ENCODE measurements at places on chromosomes 13 and 19.

DNA sequence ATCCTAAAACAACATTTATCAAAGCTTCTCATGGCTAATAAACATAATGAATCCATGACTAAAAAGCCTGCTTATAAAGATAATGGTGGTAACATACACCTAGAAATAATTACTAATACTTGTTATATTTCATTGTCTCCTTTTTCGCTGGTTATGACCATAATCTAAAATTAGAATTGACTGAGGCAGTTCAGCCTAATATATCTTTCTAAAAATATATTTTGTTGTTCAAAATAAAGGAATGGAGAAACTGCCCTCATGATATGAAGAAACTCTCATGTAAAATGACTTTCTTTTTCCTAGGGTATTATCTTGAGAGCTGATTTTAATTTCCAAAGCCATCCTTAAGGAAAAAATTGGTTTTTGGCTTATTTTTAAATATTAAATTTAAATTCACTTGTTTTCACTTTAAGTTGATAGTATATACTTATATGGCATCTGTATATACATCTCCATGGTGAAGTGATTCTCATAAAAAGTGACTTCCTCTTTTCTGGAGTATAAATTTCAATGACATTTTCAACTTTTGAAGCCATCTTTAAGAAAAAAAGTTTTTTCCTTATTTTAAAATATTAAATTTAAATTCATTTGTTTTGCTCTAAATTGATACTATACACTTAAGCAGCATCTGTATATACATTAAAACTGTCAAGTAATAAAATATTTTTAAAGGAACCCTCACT lies 204.6 kb downstream of the VWA8 start:
- DNase-seq, result no peak

- DNase-seq, result no peak
Observed at GRCh38 chr13:110137680-110138009, 169.3 kb downstream of the COL4A1 start.

GRCh38 chr19:4556597-4557127 lies 2.8 kb downstream of the SEMA6B start:
- DNase-seq, result no peak

DNA sequence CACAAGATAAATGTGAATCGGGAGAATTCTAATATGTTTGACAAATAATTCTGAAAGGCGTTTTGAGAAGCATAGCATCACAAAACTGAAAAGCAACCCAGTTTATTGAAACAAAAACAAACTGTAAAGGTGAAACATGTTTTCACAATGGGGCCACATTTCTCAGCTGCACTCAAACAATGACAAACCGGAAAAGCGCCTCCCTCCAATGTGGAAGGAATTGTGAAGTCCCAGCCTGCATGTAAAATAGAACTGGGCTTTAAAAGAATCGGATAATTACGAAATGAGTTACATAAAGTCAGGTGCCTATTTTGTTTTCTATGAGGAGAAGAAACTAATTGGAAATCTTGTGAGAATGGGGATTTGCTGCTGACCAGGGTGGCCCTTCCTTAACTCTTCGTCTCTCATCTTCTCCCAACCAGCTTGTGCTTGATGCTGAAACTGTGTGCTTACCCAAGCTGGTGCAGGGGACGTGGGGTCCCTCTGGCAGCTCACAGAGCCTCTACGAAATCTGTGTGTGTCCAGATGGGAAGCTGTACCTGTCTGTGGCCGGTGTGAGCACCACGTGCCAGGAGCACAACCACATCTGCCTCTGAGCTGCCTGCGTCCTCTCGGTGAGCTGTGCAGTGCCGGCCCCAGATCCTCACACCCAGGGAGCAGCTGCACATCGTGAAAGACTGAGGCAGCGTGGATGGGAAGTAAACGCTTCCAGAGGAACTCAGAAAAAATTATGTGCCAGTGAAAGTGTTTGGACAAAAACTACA lies 109.4 kb downstream of the SACS start:
- DNase-seq, result no peak

DNA sequence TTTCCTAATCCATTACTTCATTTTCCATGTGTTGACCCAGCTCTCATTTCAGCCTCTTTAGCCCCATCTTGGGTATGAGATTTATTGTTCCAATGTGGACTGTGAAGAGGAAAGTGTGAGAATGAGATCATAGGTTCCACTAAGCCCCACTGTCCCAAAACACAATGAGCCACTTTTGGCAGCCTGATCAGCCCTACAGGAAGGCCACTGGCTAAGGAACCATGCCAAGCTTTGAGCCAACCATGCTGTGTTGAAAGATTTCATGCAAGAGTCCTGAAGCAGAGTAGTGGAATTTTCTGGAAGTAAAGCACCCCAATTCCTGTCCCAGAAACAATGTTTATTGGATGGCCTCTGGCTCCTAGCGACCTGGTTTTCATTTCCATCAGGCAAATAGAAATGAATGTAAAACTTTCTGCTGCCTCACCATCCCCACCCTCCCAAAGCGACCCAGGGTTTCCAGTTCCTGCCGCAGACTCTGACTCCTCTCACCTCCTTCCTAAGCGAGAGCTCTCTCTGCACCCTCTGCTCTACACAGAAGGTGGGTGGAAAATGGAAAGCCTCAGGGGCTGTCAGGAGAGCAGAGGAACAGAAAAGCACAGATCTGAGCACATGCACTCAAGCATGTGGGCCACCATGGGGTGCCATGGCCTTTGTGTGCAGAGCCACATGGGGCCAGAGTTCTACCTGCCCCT lies 73.1 kb downstream of the KCTD12 start:
- DNase-seq, result peak; percentile 72

DNA sequence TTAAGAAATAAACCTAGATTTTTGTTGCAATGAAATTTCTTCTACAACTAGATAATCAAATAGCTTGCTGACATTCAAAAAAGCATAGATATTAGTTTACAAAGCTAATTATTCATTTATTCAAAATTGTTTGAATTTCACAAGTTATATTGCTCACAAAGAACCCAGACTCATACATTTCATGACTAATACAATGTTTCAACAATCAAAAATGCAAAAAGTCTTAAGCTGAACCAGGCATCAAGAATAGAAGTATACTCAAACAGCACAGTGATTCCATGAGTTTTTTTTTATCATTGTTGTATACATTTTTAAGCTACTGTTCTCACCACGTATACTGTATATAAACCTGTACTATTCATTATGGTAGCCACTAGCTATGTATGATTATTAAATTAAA lies 51.0 kb downstream of the DIAPH3 start:
- no peak for DNase-seq

DNA sequence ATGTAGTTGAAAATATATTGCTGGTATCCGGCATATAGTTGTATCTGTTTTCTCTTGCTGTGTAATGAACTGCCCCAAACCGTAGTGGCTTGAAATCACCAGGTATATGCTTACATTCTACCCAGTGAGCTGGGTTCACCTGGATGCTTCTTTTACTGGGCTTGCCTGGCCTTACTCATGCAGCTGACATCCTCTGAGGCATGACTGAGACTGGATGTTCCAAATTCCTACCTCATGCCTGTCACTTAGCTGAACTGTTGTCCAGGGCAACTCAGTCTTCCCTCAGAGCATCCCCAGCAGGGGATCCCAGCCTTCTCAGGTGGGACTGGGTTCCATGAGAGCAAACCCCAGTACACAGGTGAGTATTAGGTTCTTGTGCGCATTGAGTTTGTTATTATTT lies 66.8 kb downstream of the IFT88 start:
- DNase-seq, result no peak

GRCh38 chr13:66208589-66208988 lies 1021.5 kb downstream of the PCDH9 start:
- no peak for DNase-seq

DNA sequence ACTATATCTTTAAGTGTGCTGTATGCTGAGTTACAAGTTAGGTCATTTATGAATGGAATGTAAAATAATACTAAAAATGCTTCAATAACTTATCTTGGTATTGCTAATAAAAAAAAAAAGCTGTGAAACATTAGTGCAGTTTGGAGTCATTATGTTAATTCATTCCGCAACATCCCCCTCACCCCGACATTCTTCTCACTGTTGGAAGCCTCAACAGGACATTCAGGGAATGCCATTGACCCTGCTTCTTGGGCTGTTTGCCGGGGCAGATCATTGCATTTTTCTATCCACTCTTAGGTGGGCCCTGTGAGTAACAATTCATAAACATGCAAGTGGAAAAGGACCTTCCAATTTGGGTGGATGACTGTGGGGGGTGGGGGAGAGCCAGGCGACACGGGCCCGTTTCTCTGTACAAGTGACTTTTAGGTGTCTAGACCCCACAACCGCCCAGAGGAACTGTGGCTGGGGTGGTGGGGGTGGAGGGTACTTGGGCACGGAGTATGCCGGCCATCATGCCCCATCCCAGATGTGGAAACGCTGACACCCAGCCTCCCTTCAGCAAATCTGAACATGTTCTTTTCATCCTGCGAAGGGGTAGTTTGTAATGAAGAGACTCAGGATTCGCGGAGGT lies 185.9 kb downstream of the ZNF536 start:
- no peak for DNase-seq

GRCh38 chr13:43879755-43880181 lies at the start of gene LACC1:
Gene LACC1 (plus strand): TSS chr13:43879904. CDS start chr13:43880986, 1,082 bp downstream.
- no peak for DNase-seq

DNA sequence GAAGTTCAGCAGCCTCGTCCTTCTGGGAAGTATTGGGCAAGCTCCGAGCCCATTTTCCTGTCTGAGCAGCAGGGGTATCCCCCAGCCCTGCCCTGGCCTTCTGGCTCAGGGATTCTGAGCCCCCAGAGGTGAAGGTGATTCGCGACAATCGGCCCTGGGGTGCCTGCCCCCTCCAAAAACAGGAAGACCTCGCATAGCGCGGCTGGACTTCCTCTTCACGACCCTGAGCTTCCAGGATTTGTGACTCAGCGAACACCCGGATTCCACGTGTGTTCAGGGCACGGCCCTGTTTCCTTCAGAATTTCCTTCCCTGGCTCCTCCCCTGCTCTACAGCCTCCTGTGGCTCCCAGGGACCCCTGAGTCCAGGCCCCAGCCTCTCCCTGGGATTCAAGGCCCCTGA lies at the start of gene SEMA6B:
Gene SEMA6B, minus strand, starts transcription at position 116 of the 400 bp plus-strand sequence. CDS start 1,227 bp downstream, outside the sequence.
- no peak for DNase-seq

- no peak for DNase-seq
Observed at GRCh38 chr13:103395139-103395538, 328.9 kb upstream of the SLC10A2 start.
